ENCODE measurements at places on chromosomes 5 and 9.

GRCh38 chr5:157324237-157324636 lies 58.3 kb downstream of the CYFIP2 start:
- no peak for DNase-seq

GRCh38 chr9:87387351-87388011 lies 110.2 kb upstream of the DAPK1 start:
- DNase-seq = no peak

GRCh38 chr9:36864491-36865410 lies 169.3 kb downstream of the PAX5 start:
- no peak for DNase-seq

GRCh38 chr5:73655521-73656160 lies 29.6 kb downstream of the ARHGEF28 start:
- no peak for DNase-seq

DNA sequence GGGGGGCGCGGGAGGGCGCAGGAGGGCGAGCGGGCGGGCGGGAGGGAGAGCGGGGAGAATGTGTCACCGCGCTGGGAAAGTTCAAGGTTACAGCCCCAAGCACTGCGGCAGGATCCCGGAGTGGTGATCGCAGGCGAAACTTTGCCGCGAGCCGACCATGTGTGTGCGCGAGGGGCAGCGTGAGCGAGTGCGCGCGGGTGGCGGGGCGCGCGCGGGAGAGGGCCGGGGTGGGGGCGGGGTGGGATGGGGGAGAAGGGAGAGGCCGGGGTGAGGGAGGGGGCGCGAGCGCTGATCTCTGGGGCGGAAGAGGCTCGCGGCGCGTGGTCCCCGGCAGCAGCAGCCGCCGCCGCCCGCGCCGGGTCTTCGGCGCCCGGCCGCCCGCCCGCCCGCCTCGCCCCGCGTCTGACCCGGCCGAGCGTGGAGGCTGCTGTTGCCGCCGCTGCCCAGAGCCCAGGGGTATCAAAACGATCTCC lies at the start of gene NFIB:
Gene NFIB (minus strand): TSS at position 191 of the 473 bp plus-strand sequence. CDS start 630 bp downstream, outside the sequence.
- peak; percentile 63 for DNase-seq

DNA sequence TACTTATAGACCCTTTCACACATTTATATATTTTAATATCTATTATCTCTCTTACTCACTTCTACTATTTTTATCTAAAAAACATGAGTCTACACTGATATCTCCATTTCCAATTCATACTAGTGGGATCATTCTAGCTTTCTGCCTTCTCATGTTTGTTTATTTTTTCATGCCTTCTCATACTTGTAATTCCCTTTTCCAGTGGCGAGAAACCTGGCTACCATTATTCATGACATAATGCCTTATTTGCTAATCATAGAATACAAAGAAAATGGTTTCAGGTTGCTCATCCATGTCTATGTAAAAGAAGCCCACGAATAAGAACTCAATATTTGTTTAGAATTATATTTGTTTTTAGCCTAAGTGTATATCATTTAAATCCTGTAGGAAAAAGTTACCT lies 232.7 kb upstream of the ACTBL2 start:
- no peak for DNase-seq

DNA sequence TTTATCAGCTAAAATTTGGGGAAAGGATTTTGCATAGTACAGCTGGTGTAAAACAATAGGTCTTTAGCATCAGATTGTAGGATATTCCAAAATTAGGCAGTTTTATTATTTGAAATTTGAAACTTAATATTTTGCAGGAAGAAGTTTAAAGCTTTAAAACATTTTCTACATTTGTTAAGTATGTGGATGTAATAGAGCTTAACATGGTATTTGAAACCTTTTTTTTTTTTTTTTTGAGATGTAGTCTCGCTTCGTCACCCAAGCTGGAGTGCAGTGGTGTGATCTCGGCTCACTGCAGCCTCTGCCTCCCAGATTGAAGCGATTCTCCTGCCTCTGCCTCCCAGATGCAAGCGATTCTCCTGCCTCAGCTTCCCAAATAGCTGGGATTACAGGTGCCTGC lies 2.9 kb downstream of the DENND4C start:
- DNase-seq = no peak

GRCh38 chr5:106894964-106895363 lies 775.8 kb downstream of the EFNA5 start:
- no peak for DNase-seq

DNA sequence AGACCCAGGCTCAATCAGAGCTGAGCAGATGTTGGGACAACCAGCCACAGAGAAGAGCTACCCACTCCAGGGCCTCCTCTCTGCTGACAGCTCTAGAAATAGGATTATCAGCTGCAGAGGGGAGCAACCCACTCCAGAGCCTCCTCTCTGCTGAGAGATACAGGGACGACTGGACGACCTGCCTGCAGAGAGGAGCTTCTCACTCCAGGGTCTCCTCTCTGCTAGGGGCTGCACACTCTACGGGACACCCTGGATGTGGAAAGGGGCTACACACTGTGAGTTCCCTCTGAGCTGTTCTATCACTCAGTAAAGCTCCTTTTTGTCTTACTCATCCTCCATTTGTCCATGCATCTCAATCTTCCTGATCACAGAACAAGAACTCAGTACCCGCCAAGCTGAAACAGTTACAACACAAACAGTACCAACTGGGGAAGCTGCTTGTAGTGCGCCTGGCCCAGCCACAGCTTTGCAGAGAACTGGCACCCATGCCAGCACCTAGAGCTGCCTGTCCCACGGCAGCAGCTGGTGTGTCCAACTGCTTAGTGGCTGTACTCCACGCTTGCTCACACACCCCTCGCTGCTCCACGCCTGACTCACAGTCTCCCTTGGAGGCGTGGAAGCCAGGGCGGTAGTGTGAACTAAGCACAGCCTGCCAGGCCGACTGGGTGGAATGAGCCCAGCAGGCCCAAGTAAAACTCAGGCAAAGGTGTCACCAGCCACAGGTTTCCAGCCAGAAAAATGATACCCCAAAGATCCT lies 56.8 kb downstream of the PRELID2 start:
- no peak for DNase-seq

GRCh38 chr5:54514291-54514690 lies 3.3 kb upstream of the SNX18 start:
- no peak for DNase-seq

DNA sequence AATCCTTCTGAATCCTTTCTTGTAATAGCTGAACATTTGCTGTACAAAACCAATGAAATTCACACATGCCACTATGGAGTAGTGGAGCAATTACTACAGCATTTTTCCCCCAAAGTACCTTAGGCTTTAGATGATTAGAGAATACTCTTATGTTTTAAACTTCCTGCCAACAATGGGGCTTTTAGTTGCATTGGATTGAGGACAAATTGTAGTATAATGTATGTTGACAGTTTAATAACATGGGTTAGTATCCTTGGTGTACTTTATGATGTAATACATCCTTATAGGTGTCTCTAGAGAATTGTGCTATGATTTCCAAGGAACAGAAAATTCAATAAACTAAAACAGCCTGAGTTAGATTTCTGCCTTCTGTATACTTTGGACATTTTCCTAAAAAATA lies 422.7 kb upstream of the GRAMD2B start:
- DNase-seq = no peak

DNA sequence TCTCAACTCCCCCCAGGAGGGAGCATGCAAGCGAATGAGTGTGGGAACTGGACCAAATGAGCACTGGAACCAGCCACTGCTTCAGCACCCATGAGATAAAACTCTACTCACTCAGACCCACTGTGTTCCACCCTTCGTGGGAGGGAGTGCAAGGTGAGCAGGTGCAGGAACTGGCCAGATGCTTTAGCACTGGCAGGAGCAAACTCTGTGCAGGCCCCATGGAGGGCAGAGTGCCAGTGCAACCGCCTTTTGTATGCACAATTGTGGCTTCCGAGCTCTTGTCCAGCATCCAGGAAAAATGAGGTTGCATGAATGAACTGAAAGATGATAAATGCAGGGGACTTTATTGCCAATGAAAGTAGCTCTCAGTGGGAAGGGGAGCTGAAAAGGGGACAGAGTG lies 67.4 kb upstream of the CCDC112 start:
- DNase-seq = no peak

DNA sequence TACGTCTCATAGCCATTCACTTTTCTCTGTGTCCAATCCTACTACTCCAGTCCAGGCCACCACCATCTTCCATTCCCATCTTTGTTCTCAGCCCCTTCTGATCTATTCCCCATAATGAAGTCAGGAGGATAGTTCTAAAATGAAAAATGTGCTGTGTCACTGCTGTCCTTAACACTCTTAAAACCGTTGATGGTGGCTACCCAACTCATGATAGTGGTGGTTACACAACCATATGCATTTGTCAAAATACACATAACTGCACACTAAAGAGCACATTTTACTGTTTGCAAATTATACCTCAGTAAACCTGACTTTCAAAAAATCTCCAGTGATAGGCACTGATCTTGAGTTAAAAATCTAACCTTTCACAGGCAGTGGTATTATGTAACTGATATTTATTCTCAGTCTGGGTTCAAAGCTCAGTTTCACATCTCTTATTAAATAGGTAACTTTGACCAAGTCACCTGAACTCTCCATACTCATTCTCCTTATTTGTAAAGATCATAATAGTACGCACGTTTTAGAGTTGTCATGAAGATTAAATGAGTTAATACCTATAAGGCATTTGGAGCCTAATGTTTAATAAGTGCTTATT lies 24.6 kb upstream of the ADRB2 start:
- DNase-seq = no peak

GRCh38 chr9:18361646-18362045 lies 112.3 kb upstream of the ADAMTSL1 start:
- no peak for DNase-seq

GRCh38 chr5:124871303-124871702 lies 124.9 kb upstream of the ZNF608 start:
- no peak for DNase-seq

- no peak for DNase-seq
Measured at GRCh38 chr5:34847056-34847455, 8.1 kb downstream of the TTC23L start.

DNA sequence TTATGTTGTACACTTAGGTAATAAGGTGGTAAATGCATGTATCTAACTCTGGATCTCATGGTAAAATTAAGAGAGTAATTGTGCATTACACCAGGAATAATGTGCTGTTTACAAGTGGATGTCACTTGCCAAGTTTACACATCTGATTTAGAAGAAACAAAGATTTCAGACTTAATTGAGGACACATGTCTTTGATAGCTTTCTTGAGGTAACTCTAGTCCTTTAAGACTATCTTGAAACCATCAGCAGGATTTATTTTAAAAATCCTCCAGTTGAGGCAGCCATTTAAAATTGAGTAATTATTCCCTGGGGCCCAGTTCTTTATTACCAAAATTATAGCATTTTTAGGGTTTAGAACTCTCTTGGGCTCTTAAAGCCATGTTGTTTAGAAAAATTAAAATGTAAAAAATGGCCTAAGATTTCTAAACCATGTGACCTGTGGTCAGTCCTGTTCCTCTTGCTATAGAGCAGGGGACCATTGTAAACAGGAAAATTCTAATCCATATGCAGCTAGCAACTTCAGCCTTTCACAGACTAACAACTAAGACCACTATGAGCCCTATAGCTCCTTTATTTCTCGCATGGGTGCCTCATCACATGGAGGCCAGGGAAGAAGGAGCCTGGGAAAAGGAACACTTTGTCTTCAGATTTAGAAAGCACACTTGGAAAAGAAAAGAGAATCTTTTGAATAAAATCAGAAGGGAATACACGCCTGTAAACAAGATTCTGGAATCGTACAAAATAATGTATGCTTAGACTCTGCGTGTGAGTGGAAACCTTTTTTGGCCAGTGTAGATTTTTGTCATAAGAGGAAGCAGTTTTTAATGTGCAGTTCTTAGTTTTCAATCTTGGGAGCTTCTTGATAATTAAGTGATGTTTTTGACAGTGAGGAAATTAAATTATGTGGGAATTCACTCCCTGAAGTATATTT lies 71.2 kb downstream of the ZSWIM6 start:
- no peak for DNase-seq

- DNase-seq = no peak
Measured at GRCh38 chr9:6562871-6563430, 82.6 kb downstream of the GLDC start.

GRCh38 chr9:116693233-116693731 lies 6.2 kb downstream of the TRIM32 start:
- DNase-seq = no peak

DNA sequence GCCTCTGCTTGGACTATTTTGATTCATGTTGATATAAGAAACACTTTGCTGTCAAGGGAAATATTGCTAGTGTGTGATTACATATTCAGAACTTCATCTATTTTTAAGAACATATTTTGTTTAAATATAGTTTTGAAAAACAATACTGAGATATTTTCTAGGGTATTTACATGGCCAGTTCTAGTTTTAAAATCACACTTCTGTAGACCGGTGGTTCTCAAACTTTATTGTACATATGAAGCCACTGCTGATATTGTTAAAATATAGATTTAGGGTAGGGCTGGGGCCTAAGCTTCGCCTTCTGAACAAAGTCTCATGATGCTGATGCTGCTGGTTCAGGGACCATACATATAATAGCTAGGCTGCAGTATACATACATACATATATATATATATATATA lies 1000.0 kb downstream of the PTPRD start:
- no peak for DNase-seq

- DNase-seq = no peak
Measured at GRCh38 chr9:87292449-87293191, 205.0 kb upstream of the DAPK1 start.

Measured in right lobe of liver (tissue), 6 donors.